ENCODE measurements at places on chromosomes 4 and X. TPM values are rescaled to one million over a fixed set of nuclear protein-coding genes. Genes with fewer than 3 reads are reported as not detected.

Gene WDR19
- 57.8 TPM for total RNA-seq

Gene RASL11B
- under 0.01 TPM for total RNA-seq

Gene TBX22
- not detected for total RNA-seq

Gene GBA3
- not detected for total RNA-seq

Gene GSX2
- total RNA-seq = not detected

Gene MAGEC1
- total RNA-seq = not detected

Gene EVC2
- total RNA-seq = 19.2 TPM

Gene GEMIN8
- 17.0 TPM for total RNA-seq

Gene STBD1
- 3.6 TPM for total RNA-seq

Gene FHIP1A
- total RNA-seq = 4.4 TPM

Gene MTMR8
- 0.72 TPM for total RNA-seq

Gene PDE6B
- total RNA-seq = not detected

Gene RPA4
- 1.1 TPM for total RNA-seq
